Spinal cord (tissue), 10 donors: ENCODE measurements at places on chromosomes 3 and 15. TPM values are rescaled to one million over a fixed set of nuclear protein-coding genes. Genes with fewer than 3 reads are reported as not detected.

Gene SHC4
- 10.5 TPM for polyA plus RNA-seq

Gene SHISA5
- 123 TPM for polyA plus RNA-seq

Gene CILP
- 1.2 TPM for polyA plus RNA-seq

Gene MAGEL2
- 25.3 TPM for polyA plus RNA-seq

Gene CAV3
- polyA plus RNA-seq = not detected

Gene ATP8B4
- 3.6 TPM for polyA plus RNA-seq

Gene NEDD4
- 7.5 TPM for polyA plus RNA-seq

Gene DPPA2
- 0.23 TPM for polyA plus RNA-seq

Gene SLC51B
- polyA plus RNA-seq = 2.3 TPM

Gene RPS17
- 1,198 TPM for polyA plus RNA-seq

Gene POPDC2
- 1.8 TPM for polyA plus RNA-seq

Gene ECE2
- 18.6 TPM for polyA plus RNA-seq

Gene HYAL3
- polyA plus RNA-seq = 14.2 TPM

Gene CHRM5
- 1.2 TPM for polyA plus RNA-seq

Gene CHRNA3
- 7.7 TPM for polyA plus RNA-seq

Gene SLC12A1
- polyA plus RNA-seq = 4.3 TPM

Gene ADGRG7
- not detected for polyA plus RNA-seq

Gene BMF
- 8.0 TPM for polyA plus RNA-seq

Gene PLA2G4B
- polyA plus RNA-seq = 31.2 TPM

Gene ZDHHC3
- 66.7 TPM for polyA plus RNA-seq

Gene GOLGA8S
- polyA plus RNA-seq = 1.1 TPM

Gene SAMD7
- not detected for polyA plus RNA-seq

Gene NEK10
- 6.1 TPM for polyA plus RNA-seq

Gene PRR23A
- not detected for polyA plus RNA-seq

Gene PDCD10
- 52.2 TPM for polyA plus RNA-seq

Gene INTS14
- polyA plus RNA-seq = 30.0 TPM

Gene CFAP20DC
- 2.8 TPM for polyA plus RNA-seq

Gene C3orf85
- polyA plus RNA-seq = not detected

Gene ARL6
- 23.6 TPM for polyA plus RNA-seq

Gene ERICH6
- polyA plus RNA-seq = 0.93 TPM

Gene SLC6A1
- 496 TPM for polyA plus RNA-seq

Gene UBAP1L
- 26.0 TPM for polyA plus RNA-seq

Gene ALPK3
- 6.6 TPM for polyA plus RNA-seq

Gene CCDC33
- 3.0 TPM for polyA plus RNA-seq

Gene TRIM42
- not detected for polyA plus RNA-seq
